Esophagus mucosa (tissue), 1 donor: ENCODE measurements at places on chromosomes 3 and 15. TPM values are rescaled to one million over a fixed set of nuclear protein-coding genes. Genes with fewer than 3 reads are reported as not detected.
A peak's percentile ranks its signal among the peaks of the same experiment; 100 is the strongest.

HESX1 gene
- 0.80 TPM for total RNA-seq

GOLGA8T gene
- not detected for total RNA-seq

PRR23E gene
- total RNA-seq, result not detected

CCR8 gene
- total RNA-seq, result 0.16 TPM

TGM4 gene
- not detected for total RNA-seq

GRCh38 chr3:143529018-143529478 is 319.2 kb downstream of the SLC9A9 start:
- ATAC-seq, result peak; percentile 49

DNA sequence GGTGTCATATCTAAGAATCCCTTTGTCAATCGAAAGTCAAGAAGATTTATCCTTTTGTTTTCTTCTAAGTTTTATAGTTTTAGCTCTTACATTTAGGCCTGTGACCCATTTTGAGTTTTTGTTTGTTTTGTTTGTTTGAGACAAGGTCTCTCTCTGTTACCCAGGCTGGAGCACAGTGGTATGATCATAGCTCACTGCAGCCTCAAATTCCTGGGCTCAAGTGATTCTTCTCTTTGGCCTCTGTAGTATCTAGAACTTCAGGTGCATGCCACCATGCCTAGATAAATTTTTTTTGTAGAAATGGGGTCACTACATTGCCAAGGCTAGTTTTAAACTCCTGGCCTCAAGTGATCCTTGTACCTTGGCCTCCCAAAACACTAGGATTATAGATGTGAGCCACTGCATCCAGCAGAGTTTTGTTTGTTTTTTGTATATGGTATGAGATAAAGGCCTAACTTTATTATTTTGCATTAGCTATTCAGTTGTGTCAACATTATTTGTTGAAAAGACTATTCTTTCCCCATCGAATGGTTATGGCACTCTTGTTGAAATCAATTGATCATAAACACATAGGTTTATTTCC is 5.8 kb upstream of the MYO5C start:
- no peak for ATAC-seq

GRCh38 chr3:170766823-170767575 is 103.0 kb downstream of the RPL22L1 start:
- no peak for ATAC-seq

GRCh38 chr3:122055215-122055614 is at the start of gene CD86:
CD86 (plus strand) TSS chr3:122055362; CDS start chr3:122055490, 128 bp downstream.
- no peak for ATAC-seq
